ENCODE measurements at places on chromosomes 13 and 19.
A peak's percentile ranks its signal among the peaks of the same experiment; 100 is the strongest.

DNA sequence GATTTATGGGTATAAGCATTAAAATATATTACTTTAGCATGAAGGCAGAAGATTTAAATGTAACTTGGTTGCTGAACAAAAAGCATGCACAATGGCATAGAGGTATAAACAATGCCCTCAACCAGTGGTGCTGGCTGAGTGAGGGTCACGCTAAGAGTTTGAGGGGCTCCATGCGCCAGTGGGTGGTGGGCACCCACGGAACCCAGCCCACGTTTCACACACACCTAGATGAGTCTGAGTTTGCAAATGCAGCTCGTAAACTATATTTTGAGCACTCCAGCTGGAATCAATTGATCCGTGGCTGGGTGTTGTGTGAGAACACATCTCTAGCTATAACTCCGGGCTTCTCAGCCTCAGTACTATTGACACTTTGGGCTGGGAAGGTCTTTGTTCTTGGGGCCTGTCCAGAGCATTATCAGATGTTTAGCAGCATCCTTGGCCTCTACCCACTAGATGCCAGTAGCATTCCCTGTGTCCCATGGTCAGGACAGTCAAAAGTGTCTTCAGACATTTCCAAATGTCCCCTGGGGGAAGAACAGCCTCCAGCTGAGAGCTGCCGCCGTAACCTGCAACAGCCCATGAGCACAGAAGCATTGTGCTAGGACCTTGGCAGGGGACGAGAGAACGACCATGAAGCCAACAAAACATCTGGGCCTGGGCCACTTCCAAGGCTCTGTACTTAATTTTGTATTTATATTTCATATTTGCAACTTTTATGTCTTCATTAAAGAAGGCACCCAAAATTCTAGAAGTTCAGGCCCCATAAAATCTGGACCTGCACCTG is 108.1 kb upstream of the SOX1 start:
- DNase-seq, result no peak

GRCh38 chr19:13100031-13100588 is 2.5 kb downstream of the LYL1 start:
- DNase-seq, result peak; percentile 75

- DNase-seq, result no peak
Measured at GRCh38 chr19:7272856-7273578, 21.2 kb downstream of the INSR start.

DNA sequence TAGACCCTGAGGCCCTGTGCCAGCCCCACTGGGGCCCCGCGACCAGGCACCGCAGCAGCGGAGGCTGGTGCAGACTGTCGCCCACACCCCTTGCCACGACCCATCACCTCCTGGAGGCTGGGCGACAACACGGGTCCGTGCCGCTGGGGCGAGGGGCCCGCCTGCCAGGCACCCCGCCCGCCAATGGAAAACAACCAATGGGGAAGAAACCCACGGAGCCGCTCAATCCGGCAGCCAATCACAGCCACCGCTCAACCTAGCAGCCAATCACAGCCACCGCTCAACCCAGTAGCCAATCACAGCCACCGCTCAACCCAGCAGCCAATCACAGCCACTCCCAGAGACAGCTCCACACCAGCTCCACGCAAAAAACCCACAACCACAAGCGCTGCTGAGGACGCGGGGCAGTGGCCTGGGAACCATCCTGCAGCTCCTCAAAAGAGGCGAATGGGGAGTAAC is 29.7 kb downstream of the GPX4 start:
- peak; percentile 78 for DNase-seq

DNA sequence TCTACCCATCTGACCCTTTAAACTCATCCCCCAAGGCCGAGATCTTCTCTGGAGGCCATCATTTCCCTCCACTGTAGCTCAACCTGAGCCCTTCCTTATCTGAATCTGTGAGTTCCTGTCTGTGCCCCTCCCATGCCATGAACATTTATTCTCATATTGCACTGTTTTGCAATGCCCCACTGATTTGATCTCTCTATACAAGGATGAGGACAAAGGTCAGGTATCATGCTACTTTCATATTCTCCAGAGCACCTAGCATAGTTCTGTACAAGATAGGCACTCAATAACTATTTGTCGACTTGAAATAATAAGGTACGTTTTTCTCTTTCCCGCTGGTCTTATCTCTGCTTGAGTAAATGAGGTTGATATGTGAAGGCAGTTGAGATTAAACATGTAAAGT is 135.5 kb downstream of the KLF5 start:
- no peak for DNase-seq

DNA sequence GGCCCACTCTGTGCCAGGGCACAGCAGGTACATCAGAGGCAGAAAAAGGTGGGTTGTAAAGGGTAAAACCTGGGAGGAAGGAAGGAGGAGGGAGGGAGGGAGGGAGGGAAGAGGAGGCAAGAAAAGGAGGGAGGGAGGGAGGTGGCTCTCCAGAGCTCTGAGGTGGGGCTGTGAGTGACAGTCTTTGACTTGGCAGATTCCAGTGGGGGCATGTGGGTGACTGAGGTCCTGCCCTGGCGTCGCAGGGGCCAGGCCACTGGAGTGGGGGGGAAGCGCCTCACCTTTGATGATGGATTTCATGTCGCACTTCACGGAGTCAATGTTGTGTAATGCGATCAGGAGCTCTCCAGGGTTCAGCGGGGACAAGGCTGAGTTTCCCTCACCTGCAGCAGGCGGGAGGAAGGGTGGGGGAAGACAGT is 6.0 kb upstream of the RSPH6A start:
- no peak for DNase-seq

DNA sequence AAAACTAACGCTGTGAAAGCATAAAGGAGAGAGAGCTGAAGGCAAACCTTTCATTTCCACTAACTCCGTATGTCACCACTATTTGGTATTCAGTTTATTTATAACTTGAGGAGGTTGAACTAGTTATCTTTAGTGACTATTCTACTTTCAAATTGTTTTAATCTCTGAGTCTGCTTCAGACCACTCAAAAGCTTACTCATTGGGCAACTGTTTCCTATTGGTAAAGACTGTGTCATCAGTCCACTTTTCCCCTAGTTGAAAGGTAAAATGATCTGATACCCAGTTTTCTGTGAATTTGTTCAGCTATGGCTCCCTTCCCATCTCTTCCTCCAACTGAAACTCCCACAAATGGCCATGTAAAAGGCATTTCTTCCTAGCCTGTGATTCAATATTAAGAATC is 39.1 kb downstream of the TEX26 start:
- DNase-seq, result no peak

GRCh38 chr13:29428310-29429181 is 166.9 kb downstream of the SLC7A1 start:
- no peak for DNase-seq

All from activated naive CD8-positive, alpha-beta T cell treated with anti-CD3 and anti-CD28 coated beads, Interleukin-2, amount 50 U/mL, for 24 hours (primary cell).